ENCODE measurements at places on chromosomes 11 and 22.

DNA sequence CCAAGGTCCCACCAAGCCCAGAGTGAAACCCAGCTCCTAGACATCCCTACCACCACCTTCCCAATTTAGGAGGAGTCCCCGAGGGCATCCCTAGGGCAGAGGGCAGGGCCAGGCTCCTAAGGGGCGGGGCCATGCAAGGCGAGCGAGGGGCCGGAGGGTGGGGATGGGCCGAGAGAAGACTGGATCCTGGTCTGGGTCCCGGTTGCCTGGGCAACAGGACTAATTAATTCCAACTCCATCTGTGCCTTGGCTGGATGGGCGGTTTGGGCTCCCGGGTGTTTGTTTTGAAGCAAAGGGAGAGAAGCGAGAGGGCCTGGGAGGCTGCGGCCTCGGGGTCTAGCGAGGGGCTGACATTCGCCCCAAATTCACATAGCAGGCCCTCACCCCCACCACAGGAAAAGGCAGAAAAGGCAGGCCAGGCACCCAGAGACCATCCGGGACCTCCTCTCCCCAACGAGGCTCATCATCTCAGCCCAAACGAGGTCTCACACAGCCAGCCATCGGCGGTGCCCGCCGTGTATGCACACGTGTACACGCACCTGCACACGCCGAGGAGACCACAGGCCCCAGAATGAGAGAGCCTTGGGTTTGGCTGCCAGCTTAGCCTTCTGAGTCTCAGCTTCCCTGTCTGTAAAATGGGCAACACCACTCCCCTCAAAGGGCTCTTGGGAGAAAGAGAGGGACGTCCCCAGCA lies 23.9 kb downstream of the ELFN2 start:
- DNase-seq: no peak

- no peak for DNase-seq
Measured at GRCh38 chr11:92770419-92770818, 199.0 kb upstream of the MTNR1B start.

GRCh38 chr11:132988411-132988810 lies 543.9 kb downstream of the OPCML start:
- no peak for DNase-seq

GRCh38 chr22:42202669-42203068 lies 67.8 kb downstream of the TCF20 start:
- peak; percentile 47 for DNase-seq

GRCh38 chr11:96045622-96046456 lies 121.9 kb upstream of the MTMR2 start:
- DNase-seq: no peak

GRCh38 chr11:74681686-74682651 lies 49.3 kb downstream of the CHRDL2 start:
- no peak for DNase-seq

DNA sequence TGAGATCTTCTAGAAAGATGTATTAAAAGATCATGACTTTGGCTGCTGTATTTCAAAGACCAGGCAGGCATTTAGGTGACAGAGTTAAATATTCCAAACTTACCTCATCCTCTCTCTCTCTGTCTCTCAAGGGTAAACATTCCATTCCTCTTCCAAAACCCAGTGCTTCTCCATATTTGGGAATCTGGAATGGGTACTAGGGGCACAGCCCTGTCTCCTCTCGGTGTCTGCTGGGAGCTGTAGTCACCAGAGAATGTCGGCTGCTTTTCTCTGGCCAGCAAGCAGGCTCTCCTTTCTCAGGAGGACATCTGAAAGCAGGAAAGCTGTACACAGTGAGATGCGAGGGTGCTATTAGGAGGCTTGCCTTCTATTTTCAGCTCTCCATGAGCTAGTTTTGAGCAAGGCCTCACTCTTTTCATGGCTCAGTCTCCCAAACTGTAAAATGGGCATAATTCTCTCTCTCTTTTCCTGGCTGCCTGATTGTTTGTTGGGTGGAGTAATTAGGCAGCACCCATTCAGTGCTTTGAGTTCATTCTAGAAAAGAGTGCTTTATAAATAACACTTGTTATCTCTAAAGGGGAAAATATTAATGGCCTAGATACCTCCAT lies 9.3 kb upstream of the PEX26 start:
- DNase-seq: no peak

DNA sequence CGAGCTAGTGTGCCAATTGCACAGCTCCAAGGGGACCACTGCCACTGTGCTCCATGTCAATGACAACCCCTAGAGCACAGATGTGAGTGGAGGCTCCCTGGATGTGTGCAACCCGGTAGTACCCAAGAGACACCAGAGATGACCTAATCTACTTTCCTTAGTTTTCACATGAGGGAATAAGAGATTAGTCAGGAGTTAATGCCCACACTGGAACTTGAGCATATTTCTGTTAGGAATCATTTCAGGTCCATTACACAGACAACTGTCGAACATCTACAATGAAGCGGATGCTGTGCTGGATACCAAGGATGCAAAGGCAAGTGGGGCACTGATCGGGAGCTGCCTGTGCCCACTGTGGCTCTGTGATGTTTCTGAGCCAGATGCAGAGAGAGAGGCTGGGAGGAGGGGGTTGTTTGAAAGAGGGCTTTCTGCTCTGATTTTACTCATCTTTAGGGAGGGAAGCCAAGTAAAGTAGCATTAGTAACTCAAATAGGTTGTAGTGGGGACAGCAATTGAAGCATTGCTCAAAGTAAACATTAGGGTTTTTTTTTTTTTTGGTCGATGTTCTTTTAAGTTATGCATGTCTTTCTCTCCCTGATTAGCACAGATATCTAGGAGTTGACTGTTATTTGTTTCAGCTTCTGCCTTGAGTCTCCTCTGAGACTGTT lies 82.5 kb upstream of the SORL1-AS1 start:
- DNase-seq: no peak

- DNase-seq: no peak
Measured at GRCh38 chr11:115623021-115623451, 118.8 kb upstream of the CADM1 start.
